ENCODE measurements at places on chromosomes 7 and 10. TPM values are rescaled to one million over a fixed set of nuclear protein-coding genes. Genes with fewer than 3 reads are reported as not detected.
A peak's percentile ranks its signal among the peaks of the same experiment; 100 is the strongest.

The SLC39A12 gene
- not detected for total RNA-seq

The ZPBP gene
- total RNA-seq, result not detected

The HERC4 gene
- 71.3 TPM for total RNA-seq

The PLEKHS1 gene
- total RNA-seq, result 0.45 TPM

The TRPV6 gene
- not detected for total RNA-seq

GRCh38 chr10:132403511-132404168, 6.6 kb downstream of the PWWP2B start:
- DNase-seq, result no peak

GRCh38 chr7:157474685-157475084, 137.9 kb downstream of the DNAJB6 start:
- no peak for DNase-seq

- no peak for DNase-seq
These were observed 2.7 kb downstream of the VGF start for GRCh38 chr7:101162551-101163278.

- no peak for DNase-seq
These were observed 126.1 kb downstream of the AOAH start for GRCh38 chr7:36598054-36598674.

DNA sequence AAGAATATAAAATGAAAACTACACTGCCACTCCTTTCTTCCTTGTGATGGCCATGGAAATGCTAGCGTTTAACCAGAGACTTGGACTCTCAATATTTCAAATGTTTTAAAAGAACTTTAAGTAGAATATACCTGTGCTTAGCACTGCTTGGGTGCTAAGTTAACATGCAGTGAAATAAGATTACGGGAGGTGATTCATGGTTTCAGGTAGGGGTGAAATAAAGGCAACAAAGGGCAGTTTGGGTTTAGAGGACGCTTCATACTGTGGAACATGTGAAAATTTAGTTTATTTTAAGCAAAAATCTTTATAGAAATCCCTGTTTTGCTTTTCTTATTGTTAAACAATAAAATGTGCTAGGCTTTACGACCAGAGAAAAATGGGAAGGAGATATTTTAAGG, 94.0 kb downstream of the PTPRZ1 start:
- DNase-seq, result no peak

GRCh38 chr7:15581352-15581951, 19.6 kb upstream of the AGMO start:
- no peak for DNase-seq

DNA sequence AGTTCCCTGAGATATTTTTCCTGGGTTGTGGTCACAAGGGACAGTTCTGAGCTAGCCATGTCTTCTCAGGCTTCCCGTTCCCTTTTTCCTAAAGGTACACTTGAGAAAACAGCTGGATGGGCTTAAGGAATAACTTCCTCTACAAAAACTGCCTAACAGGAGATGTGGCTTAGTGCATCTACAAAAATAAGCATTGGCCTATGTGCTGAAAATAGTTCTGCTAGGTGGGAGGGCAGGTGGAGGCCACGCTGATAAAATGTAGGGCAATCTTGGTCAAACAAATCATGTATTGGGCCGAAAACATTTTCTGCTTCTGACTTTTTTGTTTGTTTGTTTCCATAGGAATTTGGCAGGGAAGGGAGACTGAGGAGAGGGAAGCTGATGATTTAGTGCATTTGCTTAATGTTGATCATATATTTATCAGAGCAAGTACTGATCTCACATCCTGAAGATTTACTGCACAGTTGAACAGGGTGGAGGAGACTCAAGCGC, 409.4 kb upstream of the FZD8 start:
- DNase-seq, result no peak

DNA sequence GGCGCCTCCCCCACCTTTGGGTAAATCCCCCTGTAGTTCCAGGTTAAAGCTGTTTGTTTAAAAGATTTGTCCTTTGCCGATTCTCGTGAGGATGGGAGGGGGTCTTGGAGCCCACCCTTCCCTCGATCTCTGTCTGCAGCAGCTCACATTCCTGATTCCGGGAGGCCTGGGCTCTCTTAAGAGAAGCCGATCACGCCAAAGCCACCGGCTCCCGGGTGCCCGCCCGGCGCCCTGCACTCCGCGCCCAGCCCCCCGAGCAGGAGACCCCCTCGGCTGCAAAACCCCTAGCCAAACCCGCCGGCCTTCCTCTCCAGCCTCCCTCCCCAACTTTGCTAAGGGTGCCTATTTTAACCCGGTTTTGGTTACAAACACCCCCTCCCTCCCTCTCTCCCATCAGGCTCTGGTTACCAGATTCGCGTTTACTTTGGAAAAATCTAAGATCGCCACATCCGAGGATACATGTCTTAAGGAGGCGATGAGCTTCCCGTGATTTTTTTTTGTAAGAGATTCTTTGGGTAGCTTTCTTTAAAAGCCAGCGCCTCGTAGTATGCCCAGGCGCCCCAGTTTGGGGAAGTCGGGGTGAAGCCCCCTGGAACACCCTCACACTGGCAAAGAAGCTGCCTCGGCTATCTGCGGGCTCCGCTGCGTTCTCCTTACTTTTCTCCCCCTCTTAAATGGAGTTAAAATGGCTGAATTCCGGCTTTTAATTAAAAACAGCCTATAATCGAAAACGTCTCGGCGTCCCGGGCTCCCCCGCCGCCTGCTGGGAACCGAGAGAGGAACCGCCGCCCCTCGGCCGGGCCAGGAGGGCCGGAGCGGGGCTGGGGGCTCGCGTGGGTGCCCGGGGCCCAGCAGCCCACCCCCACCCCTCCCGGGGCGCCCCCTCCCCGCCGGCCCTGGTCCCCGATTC, 983 bp downstream of the TNRC18 start:
- DNase-seq, result no peak

- DNase-seq, result no peak
These were observed 130.0 kb downstream of the TES start for GRCh38 chr7:116340201-116340847.

DNA sequence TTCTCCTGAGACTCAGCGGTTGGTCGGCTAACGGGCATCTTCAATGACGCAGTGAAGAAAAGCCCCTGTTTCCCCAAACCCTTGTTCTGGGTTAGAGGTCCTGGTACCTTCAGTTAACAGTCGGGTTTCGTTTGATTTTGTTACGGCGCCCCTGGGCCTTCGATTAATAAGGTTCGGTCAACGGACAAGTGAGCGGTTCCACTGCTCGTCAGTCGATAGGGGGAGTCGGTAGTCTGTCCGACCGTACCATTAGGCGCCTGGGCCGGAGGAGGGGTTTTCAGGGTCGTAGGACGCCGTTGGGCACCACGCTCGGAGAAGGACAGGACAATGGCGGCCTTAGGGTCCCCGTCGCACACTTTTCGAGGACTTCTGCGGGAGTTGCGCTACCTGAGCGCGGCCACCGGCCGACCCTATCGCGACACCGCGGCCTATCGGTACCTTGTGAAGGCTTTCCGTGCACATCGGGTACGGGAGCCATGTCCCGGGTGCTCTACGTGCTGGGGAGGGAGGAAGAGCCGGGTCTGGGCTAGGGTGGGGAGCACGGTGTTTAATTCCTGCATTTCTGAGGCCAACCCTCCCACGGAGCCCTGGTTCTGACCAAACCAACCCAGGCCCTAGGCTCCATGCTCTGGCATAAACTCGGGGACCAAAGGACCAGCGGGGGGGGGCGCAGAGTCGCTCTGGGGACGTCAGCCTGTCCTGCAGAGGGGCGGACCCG, at the start of gene FMC1:
Gene FMC1, plus strand, starts transcription at position 280 of the 718 bp plus-strand sequence. Its CDS starts 48 bp downstream, at position 328.
- DNase-seq, result peak; percentile 85

All from renal cortical epithelial cell (primary cell).